ENCODE measurements at places on chromosomes 4 and X.

- no peak for DNase-seq
These were observed 45.3 kb upstream of the SHOX start for GRCh38 chrX:585115-585808.

DNA sequence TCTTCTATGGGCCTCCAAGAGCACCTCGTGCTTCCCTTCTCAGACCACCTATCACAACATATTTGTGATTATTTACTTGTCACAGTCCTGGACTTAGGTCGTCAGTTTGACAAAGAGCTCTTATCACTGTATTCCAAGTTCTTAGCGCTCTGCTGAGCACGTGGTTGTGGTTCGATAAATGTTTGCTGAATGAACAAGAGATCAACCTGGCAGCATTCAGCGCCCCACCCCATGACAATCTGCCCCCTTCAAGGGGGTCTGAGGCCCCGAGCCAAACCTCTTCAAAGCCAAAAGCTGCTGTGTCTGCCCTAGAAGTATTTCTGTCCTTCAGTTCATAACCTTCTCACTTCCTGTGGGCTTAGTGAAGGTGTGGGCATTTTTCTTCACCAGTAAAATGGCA lies 15.0 kb downstream of the RPS4X start:
- no peak for DNase-seq

GRCh38 chrX:148069759-148070503 lies 88.8 kb downstream of the FMR1NB start:
- DNase-seq, result no peak

DNA sequence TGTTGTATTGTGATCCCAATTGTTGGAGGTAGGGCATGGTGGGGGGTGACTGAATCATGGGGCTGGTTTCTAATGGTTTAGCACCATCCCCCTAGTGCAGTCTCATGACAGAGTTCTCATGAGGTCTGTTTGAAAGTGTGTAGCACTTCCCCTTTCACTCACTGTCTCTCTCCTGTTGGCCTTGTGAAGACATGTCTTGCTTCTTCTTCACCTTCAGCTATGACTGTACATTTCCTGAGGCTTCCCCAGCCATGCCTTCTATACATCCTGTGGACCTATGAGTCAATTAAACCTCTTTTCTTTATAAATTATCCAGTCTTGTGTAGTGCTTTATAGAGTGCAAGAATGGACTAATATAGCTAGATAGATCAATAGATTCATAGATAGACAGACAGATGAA lies 230.0 kb downstream of the MAGEE1 start:
- DNase-seq, result no peak

GRCh38 chr4:83989835-83990234 lies 453.9 kb downstream of the GPAT3 start:
- no peak for DNase-seq

- no peak for DNase-seq
These were observed 920 bp downstream of the HTT-AS start for GRCh38 chr4:3073158-3074077.

DNA sequence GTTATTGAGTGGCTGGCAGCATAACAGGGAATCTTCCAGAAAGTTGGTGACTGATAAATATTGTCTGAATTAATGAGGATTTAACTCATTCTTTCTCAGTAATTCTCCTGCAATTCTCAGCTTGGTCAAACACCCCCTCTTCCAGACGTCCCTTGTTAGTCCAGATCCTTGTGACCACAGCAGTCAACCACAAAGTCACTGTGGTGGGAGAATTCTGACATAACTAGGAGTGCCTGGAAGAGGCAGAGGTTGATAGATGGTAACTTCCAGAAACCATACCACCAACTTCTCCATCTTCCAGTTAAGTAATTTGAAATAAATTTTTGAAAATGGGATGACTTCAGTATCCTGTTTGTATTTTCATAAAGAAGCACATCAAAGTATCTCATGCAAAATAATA lies 90.1 kb downstream of the CEP44 start:
- DNase-seq, result no peak

- DNase-seq, result no peak
These were observed 10.9 kb upstream of the CPLX1 start for GRCh38 chr4:836750-837301.
